NCI-H510A (cell line): ENCODE measurements at places on chromosomes 1 and 21.

DNA sequence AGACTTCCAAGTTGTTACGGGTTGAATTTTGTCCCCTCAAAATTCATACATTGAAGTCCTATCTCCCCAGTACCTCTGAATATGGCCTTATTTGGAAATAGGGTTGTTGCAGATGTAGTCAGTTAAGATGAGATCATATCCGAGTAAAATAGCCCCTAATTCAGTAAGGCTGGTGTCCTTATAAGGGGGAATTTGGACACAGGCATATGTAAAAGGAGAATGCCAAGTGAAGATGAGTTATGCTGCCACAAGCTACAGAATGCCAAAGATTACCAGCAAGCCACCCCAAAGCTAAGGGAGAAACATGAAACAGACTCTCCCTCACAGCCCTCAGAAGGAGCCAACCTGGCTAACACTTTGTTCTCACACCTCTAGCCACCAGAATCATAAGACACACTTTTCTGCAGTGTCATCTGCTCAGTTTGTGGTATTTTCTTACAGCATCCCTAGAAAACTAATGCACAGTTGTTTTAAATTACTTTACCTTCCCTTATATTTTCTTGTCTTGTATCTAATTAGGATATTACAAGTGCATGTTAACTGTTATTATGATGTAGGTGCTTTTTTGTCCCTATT, 43.3 kb upstream of the PRDX6 start:
- no peak for DNase-seq

DNA sequence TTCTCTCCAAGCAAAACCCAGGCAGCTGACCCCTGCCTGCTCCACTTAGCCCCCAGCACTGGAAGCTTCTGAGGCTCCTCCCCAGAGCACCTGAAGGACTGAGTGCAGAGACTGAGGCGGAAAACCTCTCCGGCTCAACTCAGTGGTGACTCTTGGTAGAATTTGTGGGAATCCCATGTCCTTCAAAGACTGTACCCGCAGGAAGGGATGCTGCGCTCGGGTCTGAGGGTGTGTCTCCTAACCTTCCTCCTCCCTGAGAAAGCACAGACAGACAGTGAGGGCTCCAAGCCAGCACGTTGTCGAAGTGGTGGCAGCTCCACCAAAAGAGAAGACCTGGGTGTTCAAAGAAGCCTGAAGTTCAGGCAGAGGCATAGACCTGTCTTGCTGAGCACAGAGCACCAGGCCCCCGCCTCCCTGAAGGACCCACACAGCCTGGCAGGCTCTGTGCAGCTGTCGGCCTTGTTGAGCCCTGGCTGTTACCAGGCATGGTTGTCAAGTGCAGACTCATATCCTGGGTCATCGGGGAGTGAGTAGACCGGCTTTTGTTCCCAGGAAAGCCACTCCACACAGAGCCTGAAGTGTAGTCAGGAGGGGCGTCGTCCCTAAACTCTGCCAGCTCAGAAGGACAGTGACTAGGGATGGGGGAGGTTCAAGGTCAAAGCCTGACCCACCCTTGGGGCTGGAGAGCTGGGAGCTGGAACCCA, 36.7 kb downstream of the CSMD2 start:
- DNase-seq = no peak

DNA sequence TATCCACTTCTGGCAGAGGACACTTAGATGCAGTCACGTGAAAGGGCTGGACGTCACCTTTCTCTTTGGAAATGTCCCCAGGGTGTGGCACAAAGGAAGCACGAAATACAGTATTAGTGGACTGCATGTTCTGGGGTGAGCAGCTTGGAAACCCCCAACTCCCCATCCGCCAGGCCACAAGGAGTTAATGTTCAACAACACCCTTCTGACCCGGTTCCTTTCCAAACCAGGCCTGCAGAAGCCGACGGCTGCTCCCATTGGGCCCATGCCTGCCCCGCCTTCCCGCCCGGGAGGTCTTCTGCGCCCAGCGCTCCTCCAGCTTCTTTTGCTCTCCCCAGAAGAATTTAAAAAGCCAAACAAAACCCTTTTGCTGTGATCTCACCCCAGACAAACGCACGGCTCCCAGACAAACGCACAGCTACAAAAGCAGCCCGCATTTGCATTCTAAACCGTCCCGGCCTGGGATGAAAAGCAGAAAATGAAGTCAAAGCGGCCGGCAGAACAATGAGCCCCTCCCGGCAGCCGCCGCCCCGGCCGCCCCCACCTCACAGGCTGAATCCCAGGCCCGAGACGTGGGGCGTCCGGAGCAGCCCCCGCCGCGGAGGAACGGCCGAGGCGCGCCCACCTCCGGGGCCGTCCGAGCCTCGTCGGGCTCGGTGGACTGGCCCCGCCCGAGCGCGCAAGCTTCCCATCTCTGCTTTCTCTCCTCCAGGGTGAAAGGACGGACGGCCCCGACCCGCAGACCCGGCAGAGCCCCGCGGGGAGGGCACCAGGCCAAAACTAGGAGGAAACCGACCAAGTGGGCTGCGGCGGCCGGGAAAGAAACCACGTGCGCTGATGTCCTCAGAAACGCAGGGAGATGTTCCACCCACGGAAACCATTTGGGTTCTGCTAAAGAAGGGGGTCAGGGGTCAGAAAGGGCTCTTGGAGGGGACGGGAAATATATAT, 101.9 kb downstream of the PLPP3 start:
- peak; percentile 26 for DNase-seq

DNA sequence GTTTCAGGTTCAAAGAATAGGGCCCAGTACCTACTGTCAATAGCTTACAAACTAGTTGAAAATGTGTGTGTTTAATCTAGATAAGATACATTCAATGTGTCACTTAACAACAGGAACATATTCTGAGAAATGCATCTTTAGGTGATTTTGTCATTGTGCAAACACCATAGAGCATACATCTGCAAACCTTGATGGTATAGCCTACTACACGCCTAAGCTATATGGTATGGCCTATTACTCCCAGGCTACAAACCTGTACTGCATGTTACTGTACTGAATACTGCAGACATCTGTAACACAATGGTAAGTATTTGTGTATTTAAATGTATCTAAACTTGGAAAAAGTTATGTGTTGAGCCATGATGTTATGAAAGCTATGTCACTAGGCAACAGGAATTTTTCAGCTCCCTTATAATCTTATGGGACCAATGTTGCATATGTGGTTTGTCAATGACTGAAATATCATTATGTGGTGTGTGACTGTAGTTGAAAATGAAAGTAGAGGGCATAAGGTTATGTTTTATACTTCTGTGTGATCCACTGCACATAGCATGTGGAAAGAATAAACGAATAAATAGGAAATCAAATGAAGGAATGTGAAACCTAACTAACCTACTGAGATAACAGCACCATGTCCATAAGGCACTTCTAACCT, 129.0 kb upstream of the CAMK1G start:
- no peak for DNase-seq

GRCh38 chr1:23601968-23602876, 42.9 kb upstream of the ID3 start:
- DNase-seq = no peak

GRCh38 chr1:47710329-47711071, 272.7 kb downstream of the FOXD2 start:
- DNase-seq = no peak

DNA sequence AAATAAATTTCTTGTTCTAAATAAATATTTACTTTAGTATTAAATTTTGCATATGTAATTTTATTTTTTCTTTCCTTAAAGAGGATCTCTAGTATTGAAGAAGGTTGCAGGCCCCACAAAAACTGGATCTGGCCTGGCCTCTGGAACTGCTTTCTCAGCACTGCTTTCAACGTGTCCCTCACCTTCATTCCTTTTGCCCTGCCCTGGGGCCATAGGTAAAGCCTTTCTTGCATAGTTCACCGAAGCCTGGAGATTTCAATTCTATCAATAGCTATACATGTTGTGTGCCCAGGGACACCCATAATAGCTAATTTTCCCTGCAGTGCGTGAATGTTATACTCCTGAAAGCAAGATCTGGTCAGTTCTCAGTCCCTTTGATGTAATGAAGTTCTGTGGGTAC, 12.0 kb upstream of the GPR137B start:
- DNase-seq = no peak

- DNase-seq = no peak
Observed at GRCh38 chr1:229985613-229986010, 81.4 kb upstream of the GALNT2 start.

GRCh38 chr21:31917108-31917507, 44.3 kb downstream of the HUNK start:
- DNase-seq = no peak

GRCh38 chr1:56508523-56508983, 70.8 kb downstream of the PLPP3 start:
- no peak for DNase-seq

DNA sequence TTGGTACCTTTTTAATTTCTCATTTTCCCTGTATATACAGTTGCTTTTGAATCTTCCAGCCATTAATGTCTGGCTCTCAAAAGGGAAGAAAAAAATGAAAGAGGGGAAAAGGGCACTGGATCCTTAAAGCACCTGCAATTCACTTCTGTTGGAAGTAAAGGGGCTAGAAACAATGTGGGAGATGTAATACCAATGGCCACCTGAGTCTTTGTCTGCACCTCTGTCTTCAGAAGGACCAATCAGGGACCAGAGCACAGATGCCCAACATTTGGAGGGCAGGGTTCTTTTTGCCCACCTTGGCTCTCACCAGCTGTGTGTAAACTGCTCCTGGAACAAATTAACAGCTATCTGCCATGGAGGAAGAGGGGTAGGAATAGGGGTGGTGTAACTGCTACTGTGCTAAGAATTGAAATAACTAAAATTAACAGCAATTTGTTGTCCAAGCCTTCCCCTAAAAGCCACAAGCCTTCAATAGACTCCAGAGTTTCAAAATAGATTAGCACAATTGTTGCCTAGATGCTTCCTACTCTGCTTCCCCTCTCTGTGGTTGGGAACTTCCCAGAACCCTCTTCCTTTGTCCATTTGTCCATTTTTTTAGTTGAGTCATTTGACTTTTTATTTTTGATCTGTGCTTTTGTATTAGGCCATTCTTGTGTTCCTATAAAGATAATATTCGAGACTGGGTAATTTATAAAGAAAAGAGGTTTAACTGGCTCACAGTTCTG, 11.5 kb upstream of the LRRC8B start:
- DNase-seq = no peak

GRCh38 chr1:16248603-16249516, 11.9 kb upstream of the CPLANE2 start:
- peak; percentile 93 for DNase-seq

DNA sequence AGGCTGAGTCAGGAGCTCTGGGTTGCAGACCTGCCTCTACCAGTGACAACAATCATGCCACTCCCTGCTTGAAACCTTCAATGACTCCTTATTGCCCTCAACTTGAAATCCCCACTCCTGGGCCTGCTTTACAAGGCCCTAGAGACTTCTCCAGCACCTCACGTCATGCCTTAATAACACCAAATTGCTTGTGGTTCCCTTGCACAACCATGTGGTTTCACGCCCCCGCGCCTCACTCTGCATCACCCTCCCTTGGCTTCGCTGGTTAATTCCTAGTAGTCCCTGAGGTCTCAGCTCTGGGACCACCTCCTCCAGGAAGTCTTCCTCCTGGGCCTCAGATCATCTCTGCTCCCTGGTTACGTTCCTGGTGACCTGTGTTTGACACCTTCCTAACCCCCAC, 33.0 kb downstream of the EPHA2 start:
- DNase-seq = no peak

DNA sequence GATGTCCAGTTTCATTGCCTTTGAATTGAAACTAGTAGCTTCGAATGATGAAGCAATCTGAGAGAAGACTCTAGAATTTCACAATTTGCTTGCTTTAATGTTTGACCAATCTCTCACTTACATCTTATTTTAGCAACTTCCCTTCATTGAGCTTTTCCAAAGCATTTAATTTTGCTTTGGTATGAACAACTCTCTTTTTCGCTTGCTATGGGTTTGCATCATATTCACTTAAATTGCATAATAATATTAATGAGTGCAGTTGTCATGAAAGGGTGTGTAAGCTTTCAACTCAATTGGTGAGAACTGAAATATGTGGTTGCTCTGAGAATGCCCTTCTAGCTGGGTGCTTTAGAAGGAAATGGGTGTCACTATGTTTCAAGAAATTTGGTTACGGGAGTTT, 309.2 kb downstream of the HLX start:
- no peak for DNase-seq

DNA sequence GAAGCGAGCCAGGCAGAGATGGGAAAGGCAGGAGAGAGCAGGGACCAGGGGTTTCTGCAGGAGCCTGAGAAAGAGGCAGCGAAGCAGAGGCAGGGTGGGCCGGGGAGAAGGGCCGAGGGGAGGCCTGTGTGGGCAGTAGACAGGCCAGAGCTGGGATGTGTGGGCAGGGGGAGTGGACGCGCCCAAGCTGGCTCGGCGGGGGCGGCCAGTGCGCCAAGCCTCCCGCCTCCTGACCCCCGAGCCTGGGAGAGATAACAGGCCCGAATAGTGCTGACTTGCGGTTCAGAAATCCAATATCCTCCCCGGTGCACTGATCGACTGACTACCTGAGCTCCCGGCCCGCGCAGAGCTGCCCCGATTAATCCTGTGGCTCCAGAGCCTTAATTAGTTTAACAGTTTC, 41.9 kb downstream of the AHDC1 start:
- no peak for DNase-seq

DNA sequence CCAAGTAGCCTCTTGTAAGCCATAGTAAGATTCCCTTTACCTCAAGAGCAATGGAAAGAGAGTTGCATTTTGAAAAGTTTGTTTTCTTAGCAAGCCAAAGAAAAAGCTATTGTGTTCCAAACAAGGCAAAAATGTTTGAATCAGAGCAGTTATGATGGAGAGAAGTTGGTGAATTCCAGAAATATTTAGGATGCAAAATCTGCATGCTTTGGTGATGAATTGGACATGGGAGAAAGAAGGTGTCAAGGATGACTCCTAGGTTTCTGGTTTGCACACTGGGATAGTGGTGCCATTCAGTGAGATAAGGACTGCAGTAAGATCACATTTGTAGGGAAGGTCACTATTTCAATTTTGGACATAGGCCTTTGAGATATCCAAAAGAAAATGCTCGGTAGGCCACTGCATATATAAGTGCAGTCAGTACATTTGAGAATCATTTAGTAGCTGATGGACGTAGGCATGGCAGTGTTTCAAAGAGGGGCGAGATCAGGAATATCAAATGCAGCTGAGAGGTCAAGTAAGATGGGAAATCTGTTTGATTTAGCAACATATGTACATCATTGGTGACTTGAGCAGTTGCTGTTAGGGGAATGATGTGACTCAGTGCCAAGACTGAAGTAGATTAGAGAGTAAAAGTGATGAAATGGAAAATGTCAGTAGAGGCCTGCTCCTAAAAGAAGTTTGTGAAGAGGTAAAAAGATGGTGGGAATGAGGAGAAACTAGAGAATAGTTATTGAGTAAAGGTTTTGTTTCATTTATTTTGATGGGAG, 33.9 kb upstream of the GPR25 start:
- no peak for DNase-seq

DNA sequence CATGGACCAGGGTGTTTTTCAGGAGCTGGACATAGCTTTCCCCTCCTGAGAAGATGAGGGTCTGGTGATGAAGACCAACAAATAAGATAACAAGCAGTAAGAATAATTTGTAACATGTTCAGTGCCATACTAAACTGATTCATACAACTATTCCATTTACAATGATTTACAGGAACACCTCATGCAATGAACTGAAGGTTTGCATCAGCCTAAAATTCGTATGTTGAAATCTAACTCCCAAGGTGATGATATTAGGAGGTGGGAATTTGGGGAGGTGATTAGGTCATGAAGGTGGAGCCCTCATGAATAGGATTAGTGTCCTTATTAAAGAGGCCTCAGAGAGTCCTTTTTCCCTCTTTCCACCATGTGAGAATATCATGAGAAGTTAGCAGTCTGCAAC, 15.9 kb upstream of the NIBAN1 start:
- DNase-seq = no peak
